ENCODE measurements at places on chromosomes 11 and 22.
A peak's percentile ranks its signal among the peaks of the same experiment; 100 is the strongest.

DNA sequence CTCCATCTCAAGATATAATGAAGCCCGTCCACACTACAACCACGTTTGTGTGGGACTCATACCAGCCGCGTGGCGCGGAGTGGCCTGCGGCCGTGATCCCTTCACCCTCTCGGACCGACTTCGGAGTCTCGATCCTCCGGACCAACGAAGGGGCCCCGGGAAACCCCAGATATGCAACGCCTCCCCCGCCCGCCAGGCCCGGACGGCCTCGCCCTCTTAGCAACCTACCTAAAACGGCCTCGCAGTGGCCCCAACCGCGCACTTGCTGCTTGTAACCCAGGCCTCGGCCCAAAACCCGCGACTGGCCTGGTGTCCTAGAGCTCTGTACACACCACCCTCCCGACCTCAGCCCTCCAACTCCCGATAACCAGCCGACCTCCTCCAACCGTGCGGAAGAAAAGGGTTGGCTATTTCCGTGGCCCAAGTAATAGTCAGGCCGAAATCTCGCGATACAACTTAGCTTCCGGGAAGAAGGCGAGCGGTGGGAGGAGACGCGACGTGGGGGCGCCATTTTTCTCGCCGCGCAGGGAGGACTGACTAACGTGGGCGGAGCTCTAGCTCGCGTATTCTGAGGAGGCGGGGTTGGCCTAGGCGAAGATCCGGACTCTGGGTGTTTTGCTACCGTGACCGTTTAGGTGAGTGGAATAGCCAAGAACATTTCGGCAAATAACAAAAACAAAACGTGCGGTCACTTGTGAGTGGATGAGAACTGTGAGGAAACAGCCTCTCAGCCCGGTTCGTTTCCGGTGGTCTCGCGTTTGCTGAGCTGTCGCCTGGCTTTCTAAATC, at the start of the genes C11orf54 and TAF1D:
TSS of gene C11orf54 (plus strand) at position 579 of the 788 bp plus-strand sequence. CDS start 5,722 bp downstream, outside the sequence.
TSS of gene TAF1D (minus strand) at position 402 of the 788 bp plus-strand sequence. CDS start 2,191 bp downstream, outside the sequence.
- peak; percentile 90 for DNase-seq

DNA sequence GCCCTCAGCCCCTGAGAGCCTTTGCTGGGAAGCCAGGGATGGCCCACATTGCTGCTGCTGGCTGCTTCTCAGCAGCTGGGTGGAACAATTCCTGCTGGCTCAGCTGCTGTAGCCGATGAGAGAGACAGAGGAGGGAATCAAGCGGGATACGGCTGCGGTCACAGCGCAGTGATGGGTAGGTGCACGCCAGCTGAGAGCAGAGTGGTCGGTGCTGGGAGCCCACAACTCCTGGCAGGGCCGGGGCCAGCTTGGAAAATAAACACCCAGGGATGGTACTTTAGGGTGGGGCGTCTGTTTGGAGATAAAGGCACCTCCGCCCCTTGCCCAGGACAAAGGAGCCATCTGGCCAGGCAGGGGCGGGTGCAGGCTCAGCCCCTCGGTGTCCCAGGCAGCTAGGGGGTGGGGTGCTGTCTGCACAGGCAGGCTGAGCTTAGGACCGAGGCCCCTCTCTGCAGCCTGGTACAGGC, 480.5 kb downstream of the MIAT start:
- DNase-seq, result no peak

- DNase-seq, result no peak
Measured at GRCh38 chr11:91776655-91777054, 448.0 kb upstream of the FAT3 start.

- DNase-seq, result no peak
Measured at GRCh38 chr11:7967826-7968225, 2.6 kb upstream of the NLRP10 start.

GRCh38 chr22:48228468-48228867, 1466.0 kb downstream of the TBC1D22A start:
- DNase-seq, result no peak

- no peak for DNase-seq
Measured at GRCh38 chr11:125428486-125429173, 67.4 kb downstream of the FEZ1 start.

DNA sequence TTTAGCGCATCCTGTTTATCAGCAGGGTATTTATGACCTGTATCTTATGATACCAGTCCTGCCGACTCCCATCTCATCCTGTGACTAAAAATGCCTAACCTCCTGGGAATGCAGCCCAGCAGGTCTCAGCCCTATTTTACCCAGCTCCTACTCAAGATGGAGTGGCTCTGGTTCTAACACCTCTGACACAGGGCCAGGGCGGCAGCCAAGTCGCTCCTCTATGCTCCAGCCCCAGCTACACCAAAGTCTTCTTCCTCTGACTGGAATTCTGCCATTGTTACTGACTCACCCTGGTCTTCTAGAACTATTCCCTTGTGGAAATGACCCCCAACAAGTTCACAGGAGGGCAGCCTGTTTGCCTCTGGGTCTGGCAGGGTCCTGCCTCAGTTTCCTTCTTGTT, 7.9 kb upstream of the C1QTNF6 start:
- DNase-seq, result no peak

DNA sequence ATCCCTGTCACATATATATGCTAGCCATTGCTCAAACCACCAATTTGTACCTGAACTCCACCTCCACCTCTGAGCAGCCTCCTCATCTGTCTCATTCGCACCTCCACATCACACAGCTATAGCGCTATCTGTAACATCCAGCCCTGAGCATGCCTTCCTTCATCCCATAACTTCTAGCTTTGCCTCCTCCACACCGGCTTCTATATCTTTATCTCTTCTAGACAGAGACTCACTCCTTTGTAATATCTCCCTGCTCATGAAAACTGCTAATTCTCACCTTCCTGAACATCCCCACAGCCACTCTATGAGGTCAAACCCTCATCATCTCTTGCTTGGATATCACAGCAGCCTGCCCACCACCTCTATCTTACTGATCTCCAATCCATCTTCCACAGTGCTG, 5.9 kb downstream of the SIAE start:
- no peak for DNase-seq

- DNase-seq, result no peak
Measured at GRCh38 chr11:128400382-128401203, 186.8 kb downstream of the ETS1 start.

GRCh38 chr22:32997295-32997694, 60.9 kb downstream of the SYN3 start:
- no peak for DNase-seq

- DNase-seq, result no peak
Measured at GRCh38 chr11:75472081-75472732, 39.2 kb upstream of the KLHL35 start.

DNA sequence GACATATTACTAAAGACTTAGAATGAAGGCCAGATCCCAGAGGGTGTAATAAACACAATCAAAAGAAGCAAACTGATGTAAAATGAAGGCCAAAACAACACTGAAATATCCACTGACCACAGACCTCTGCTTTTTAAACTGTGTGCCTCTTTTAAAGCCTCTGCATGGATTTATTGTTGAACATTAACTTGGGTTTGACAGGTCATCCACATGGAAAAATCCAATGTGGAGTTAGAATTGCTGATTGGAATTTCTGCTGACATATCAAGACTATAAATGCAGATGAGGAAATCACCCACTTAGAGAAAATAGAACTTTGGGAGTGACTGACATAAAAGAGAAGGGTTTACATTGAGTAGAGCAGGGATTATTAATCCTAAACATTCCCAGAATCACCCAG, 853.9 kb upstream of the RAG2 start:
- no peak for DNase-seq

DNA sequence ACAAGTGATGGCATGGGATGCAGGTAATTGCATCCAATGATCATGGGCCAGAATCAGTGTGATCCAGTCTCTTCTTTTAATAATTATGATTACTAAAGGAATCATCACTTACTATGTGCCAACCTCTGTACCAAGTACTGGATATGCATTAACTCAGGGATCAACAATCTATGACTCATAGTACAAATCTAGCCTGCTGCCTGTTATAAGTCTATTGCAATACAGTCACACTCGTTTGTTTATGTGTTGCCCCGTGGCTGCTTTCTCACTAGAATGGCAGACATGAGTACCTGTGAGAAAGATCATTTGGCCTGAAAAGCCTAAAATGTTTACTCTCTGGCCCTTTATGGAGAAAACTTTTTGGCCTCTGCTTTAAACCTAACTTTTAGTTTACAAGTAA, 45.0 kb downstream of the OR6Q1 start:
- no peak for DNase-seq

GRCh38 chr11:12721816-12722604, 47.8 kb downstream of the TEAD1 start:
- no peak for DNase-seq

DNA sequence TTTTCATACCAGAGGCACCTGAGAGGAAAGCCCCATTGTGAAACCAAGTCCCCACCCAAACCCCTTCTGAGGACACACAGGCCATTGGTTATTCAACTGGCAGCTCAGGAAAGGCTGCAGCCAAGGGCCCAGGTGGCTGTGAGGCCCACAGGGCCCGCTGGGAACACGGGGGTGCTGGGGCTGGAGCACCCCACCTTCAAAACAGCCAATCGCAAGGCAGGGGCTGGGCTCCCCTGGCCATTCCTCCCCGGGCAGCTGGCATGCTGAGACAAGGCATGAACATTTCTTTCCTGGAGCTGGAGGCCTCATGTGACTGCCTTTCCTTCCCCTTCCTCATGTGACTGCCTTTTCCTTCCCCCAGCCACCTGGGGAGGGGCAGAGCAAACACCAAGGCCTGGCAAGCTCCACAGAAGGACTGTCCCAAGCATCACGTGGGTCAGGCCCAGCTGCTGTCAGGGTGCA, 76.9 kb downstream of the PIWIL3 start:
- no peak for DNase-seq

Data from stimulated activated CD4-positive, alpha-beta T cell treated with anti-CD3 and anti-CD28 coated beads, Interleukin-4, amount 100 ng/mL, for 4 hours (primary cell).